ENCODE measurements at places on chromosomes 5 and 9.

GRCh38 chr9:90054810-90055209, 450.0 kb downstream of the GADD45G start:
- no peaks in the 10 kb centered on the region for H3K36me3 ChIP-seq
- no peak overlapping the region for H3K27ac ChIP-seq
- H3K4me3 ChIP-seq, result no peak overlapping the region
- DNase-seq, result no peak
- no peaks in the 10 kb centered on the region for H3K4me1 ChIP-seq
- no peaks in the 10 kb centered on the region for H3K27me3 ChIP-seq

DNA sequence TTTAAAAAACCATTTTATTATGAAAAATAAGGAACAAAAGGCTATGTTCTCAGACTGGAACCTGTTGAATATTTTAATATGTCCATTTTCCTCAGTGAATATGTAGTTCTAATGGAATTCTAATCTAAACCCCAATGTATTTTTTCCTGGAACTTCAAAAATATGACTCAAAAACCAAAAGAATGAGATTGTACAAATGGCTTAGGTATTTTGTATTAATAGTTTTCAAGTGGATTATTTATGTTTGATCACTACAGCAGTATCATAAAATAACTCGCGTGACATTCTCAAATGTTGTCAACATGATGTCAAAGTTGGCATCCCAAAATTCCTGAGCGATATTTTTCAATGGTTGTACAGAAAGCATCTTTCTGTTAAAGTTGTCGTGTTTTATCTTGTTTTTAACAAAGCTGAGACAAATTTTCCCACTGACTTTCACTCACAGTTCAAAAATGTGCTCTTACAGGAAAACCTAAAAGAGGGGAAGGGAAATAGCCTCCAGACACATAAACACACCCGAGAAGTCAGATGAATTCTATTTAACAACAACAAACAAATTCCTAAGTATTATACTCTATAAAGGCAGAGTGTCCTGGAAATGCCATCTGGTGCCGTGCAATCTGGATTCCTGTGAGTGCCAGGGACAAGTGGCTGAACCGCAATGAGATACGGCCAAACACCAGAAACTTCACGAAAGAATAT, 68.1 kb upstream of the TAS2R1 start:
- DNase-seq, result no peak
- H3K4me3 ChIP-seq, result no peak overlapping the region
- H3K27ac ChIP-seq, result no peak overlapping the region
- no peaks in the 10 kb centered on the region for H3K4me1 ChIP-seq
- H3K36me3 ChIP-seq, result no peaks in the 10 kb centered on the region

DNA sequence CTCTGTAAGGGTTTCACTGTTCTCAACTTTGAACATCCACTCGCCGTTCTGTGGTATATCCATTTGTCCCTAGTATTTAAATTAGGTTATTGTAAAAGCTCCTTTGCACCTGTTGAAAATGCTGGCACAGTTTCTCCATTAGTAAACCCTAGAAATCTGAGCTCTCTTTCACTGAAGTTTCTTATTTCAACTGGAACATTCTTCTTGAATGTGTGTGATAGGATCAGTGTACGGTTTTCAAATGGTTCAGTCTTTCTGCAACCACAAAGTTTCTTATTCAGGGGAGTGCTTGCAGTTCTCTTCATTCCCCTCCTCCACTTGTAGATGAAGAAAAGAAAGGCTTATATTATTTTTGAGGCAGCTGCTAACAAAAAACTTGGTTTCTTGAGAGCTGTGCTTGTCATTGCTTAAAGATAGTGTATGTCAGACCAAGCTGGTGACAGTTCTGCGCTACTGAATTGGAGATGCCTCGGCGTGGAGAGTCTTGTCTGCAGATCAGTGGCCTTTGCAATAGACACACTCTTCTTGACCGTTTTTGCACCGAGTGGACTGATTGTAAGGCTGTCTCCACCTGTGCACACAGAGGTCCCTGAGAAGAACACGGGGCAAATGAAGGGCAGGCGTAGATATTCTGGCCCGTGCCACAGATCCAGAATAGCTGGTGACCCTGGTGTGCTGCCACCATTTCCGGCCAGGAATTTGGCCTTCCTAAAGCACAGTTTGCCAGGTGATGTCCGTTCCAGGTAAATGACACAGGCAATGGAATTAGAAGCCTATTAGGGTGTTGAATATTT, 102.2 kb downstream of the TRIO start:
- peaks cover 26% of the 10 kb centered on the region for H3K4me1 ChIP-seq
- H3K27me3 ChIP-seq, result no peaks in the 10 kb centered on the region
- H3K4me3 ChIP-seq, result no peak overlapping the region
- DNase-seq, result no peak
- H3K27ac ChIP-seq, result no peak overlapping the region

DNA sequence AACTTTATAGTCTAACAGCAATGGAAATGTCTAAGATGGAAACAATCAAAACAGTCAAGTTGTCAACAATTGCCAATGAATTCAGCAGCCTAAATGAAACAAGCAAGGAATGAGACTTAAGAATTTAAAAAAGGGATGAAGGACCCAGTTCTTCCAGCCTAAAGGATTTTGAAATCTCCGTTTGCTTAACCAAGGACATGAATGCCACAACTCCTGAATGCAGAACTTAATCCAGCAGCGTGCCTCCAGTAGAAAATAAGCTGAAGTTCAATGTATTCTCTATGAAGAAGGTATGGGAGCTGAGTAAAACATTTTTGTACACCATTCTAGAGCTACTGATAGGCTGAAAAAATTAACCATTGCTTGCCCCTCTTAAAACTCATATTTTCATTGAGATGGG, 411.3 kb downstream of the ARHGEF28 start:
- H3K4me1 ChIP-seq, result no peaks in the 10 kb centered on the region
- H3K4me3 ChIP-seq, result no peak overlapping the region
- no peak for DNase-seq
- H3K36me3 ChIP-seq, result no peaks in the 10 kb centered on the region

DNA sequence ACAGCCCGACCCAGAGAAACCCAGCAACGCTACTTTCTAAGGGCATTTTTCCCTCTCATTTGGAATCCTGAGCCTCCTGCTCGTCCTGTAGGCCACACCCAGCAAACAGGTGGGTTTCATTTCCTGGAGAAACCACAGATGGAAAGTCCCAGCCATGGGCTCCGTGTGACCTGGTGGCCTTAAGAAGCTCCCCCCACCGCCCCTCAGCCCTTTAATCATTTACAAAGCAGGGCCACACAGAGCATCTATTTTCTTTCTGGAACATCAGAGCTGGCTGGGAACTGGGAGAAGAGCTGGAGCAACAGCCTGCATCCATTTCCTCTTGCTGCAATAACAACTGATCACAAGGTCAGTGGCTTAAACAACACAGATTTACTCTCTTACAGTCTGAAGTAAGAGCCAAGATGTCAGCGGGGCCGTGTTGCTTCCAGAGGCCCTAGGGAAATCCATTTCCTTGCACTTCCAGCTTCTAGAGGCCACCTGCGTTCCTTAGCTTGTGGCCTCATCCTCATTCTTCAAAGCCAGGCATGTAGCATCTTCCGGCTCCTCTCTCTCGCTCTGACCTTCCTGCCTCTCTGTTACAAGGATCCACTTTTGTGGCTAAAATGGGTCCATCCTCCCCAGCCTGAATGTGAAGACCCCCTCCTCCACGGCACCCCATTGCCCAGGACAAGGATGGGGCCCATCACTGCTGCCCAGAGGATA, 40.5 kb downstream of the C9orf50 start:
- no peaks in the 10 kb centered on the region for H3K4me1 ChIP-seq
- H3K27me3 ChIP-seq, result no peaks in the 10 kb centered on the region
- H3K36me3 ChIP-seq, result no peaks in the 10 kb centered on the region
